Glutamatergic neuron (in vitro differentiated cells): ENCODE measurements at places on chromosomes 2 and 18. TPM values are rescaled to one million over a fixed set of nuclear protein-coding genes. Genes with fewer than 3 reads are reported as not detected.

The POTEJ gene
- total RNA-seq: not detected

The MZT2A gene
- total RNA-seq: 100 TPM

The SERPINB3 gene
- total RNA-seq: not detected

The C2orf66 gene
- 0.34 TPM for total RNA-seq

The REG3A gene
- total RNA-seq: not detected

The RNF144A gene
- 40.2 TPM for total RNA-seq

The TTR gene
- not detected for total RNA-seq

The MC2R gene
- not detected for total RNA-seq

The DPP10 gene
- total RNA-seq: 15.1 TPM

DNA sequence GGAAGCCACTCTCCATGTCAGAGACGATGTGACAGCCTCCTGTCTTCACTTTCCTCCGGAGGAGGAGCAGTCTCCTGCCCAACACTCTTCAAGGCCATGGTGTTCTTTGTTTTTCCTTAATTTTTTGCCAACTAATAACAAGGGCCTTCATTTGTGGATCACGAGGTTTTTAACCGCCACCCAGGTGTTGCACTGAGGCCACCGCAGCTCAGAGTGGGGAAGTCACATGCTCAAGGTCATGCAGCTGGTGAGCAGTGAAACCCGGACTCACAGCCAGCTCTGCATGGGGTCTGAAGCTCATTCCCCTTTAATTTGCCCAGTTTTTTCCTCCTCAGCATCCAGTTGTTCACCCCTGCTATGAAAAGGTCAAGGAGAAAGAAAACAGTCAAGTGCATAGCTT is 19.6 kb downstream of the ENOSF1 start:
- no peak for DNase-seq

DNA sequence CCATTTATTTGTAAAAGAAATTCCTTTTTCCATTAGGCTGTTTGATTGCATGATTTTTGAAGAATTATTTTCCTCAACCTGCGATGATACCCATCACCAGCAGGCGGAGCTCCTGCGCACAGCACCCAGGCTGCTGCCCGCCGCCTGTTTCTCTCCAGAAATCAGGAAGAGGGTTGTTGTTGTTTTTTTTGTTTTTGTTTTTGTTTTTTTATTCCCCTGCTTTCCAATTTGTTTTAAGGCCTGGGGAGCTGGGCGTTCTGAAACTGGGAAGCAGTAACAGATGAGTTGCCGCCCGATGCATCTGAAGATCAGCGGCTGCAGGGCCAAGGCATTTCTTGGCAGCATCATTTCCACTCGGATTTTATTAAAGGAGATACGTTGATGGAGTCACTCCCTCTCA is 132.1 kb downstream of the MBP start:
- peak; percentile 75 for DNase-seq

DNA sequence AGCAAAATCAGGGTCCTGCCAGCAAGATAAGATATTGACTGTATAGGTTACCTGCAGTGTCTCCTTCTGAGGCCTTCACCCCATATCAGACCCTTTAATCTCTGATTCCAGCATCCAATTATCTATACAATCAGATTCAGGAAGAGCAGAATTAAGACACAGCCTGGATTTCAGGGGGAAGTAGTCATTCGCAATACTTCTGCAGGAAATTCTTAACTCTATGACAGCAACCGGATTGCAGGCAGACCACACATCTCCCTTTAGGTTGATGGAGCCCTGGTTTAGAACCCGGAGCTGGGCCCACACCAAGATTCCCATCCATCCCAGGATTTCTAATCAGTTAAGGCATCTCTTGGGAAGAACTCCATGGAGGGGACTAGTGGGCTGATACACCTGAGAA is 9.5 kb downstream of the ARL4C start:
- no peak for DNase-seq

DNA sequence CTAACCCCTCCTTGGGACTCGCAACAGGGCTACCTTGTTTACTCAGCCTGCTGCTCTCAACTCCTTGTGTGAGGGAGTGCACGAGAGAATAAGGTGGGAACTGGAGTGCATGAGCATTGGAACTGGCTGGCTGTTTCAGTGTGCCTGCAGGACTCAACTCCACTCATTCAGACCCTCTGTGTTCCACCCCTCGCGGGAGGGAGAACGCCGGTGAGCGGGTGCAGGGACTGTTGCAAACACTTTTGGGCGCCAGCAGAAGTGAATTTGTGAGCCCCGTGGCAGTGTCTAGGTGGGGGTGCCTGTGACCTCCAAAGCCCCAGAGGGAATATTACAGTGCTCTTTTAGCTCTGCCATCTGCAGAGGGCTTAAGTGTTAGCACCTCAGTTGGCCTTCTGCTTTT is 1978.3 kb upstream of the PIK3C3 start:
- no peak for DNase-seq

DNA sequence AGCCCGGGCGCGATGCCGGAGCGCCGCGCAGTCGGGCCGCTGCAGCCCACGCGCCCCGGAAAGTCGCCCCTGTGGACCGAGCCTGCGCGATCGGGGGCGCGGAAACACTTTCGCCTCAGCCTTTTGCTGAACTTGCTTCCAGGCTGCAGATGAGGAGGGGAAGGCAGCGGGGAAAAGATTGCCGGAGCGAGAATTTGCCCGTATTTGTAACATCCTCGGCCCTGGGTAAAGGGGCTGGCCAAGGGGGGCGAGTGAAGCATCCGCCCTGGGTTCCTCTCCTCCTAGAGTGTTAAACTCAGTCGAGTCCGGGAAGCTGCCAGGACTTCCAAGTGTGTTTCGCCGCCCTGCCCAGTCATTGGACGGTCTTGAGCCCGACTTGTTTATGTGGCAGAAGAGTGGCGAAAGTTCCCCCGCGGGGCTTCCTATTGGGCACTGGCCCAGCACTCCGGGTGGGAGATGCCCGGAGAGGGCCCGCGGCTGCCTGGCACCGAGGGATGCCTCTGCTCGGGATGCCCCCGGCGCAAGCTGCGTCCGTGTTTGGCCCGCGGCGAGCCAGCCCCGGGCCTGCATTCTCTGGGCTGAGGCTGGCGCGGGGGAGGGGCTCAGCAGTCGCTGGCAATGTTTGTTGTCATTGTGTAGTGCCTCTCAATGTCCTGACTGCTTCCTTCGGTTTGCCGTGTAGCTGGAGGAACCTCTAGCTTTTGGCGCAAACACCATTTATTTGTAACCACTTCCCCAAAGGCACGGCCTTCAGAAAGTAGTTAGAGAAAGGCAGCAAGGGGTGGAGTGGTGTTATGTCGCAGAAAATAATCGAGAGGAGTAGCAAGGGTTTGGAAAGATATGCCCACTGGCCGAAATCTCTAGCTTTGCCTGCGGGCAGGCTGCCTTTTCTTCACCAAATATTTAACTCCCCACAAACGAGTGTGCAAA is 1.1 kb downstream of the CYBRD1 start:
- peak; percentile 63 for DNase-seq

DNA sequence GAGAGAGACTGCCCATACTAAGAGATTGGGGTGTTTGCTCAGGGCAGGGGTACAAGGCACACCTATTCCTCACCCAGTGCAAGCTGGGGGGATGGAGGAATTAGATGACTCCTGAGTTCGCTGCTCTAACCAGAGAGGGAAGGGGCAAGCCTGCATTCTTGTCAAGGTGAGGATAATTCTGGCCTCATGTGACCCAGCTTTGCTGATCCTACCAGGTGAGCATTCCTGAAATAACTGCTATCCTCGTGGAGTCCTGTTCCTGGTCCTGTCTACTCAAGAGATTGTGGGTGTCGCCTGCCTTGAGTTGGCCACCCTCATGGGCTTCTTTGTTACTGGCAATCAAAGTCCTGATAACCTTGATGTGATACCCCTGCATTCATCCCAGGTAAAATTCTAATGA is 206.0 kb downstream of the SPP2 start:
- no peak for DNase-seq

DNA sequence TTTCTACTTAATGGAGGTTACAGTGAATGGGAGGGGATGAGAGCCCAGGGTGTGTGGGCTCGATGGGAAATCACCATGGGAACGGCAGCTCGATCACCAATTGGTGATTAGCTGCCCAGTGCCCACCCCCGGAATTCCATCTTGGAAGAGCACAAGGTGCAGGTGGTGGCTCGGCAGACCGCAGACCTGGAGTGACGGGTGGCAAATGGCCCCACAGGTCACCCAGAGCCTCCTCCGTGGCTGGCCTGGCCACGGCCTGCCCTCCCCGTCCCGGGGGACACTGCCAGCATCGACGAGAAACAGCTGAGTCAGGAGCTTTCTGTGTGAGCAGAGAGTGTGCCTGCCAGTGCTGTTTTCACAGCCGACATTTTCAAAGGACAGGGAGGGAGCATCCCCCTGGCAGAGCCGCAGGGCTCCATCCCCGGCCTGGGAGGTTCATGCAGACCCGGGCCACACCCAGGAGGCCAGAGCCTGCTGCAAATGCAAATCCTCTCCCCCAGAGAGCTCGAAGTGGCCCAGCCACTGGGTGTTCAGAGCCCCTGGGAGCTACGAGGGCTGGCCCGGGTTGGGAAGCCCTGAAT is 176.4 kb upstream of the MYT1L start:
- peak; percentile 54 for DNase-seq

GRCh38 chr18:10139783-10140410 is 226.1 kb downstream of the VAPA start:
- DNase-seq: no peak

DNA sequence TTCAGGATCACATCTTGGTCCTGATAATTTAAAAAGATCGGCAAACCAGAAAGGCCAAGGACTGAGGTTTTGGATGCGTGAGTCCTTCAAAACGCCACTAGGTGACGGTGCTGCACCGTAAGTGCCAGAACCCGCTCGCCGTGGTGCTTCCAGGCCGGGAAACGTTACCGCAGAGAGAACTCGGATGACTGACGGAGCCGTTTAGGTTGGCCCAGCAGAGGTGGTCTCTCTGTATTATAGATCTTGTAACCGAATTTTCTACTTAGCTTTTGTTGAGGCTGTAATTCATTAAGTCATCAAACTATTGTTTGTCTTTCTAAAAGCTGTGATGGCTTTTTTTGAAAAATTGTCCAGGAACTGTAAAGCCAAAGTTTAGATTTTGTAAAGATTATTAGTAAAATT is 39.8 kb upstream of the ADCYAP1 start:
- DNase-seq: peak; percentile 83

DNA sequence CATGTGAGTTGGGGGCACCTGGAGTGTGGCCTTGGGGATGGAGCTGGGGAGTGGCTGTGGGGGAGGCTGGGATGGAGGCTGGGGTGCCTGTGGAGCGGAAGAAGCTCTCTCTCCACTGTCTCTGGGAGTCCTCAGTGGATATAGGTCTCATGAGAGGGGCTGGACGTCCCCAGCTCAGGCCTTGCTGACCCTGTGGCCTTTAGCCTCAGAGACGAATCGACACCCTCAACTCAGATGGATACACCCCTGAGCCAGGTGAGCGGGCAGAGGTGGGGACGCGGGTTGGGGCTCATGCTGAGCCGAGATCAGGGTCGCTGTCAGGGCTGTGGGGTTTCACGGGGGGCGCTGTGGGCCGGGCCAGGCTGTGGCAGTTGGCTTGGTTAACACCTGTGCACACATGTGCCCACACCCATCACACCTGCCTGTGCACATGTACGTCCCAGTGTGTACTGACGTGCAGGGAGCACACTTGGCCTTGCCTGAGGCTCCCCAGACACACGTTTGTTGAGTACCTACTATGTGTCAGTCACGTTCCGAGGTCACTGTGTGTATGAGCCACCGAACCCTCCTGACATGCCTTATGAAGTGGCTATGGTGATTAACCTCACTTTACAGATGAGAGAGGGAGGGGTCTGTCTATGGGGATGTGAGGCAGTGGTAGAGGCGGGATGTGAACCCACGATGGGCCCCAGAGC is 20.1 kb downstream of the ZAP70 start:
- no peak for DNase-seq

- no peak for DNase-seq
Measured at GRCh38 chr2:107932979-107933378, 53.3 kb upstream of the SLC5A7 start.

- DNase-seq: peak; percentile 55
Measured at GRCh38 chr2:156399950-156400705, 36.1 kb upstream of the GPD2 start.

GRCh38 chr2:10338270-10339188 is 35.8 kb downstream of the HPCAL1 start:
- no peak for DNase-seq

DNA sequence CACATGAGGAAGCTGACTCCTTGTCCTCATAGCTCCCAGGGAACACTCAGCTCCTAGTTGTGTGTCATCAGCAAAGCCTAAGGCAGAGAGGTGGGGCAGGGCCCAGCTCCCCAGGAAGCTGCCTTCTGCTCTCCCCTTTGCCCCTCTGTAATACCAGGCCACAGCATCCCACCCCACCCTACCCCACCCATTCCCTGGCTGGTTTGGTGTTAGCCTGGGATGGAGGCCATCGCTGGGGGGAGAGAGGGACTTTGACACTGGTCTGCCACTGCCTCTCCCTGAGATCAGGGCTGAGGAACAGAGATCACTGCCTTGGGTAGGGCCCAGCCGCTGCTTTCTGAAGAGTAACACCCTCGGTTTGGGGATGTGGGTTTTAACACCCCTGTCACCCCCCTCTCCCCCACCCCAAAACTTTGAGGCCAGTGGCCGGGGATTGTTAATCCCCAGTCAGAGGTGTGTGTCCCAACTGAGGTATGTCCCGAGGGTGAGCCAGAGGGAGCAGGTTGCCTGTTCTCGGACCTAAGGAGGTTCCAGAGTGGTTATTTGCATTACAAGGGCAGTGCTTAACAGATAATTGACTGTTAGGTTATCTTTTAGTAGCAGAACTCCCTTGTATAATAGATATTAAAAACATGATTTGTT is 41.4 kb downstream of the TET3 start:
- no peak for DNase-seq

DNA sequence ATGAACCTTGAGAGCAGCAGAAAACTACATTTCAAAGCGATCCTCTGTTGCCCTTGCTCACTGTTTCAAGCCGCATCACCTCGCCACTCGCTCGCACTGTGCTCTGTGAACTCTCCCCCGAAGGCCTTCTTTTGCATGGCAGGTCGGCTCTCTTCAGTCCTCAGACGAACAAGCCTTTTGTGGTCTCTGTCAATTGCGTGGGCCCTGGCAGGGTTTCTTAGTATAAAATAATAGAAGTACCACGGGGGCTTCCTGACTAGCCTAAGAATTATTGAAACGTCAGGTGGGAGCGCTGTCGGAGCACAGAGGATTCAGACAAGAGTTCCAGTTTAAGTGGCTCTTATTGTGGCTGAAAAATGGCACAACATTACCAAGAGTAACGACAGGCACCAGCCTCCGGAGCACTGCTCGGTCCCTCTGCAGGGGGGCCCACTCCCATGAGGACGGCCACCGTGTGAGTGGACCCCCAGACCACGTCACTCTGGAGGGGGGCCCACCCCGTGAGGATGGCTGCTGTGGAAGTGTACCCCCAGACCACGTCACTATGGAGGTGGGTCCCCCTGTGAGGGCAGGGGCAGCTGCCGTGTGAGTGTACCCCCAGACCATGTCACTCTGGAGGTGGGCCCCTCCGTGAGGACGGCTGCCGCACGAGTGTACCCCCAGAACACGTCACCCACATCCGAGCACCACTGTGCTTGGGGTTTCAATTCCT is 237.7 kb downstream of the HDAC4 start:
- DNase-seq: peak; percentile 15
